ENCODE measurements at places on chromosomes 5 and 9.

- no peak for DNase-seq
Measured at GRCh38 chr5:24497145-24497544, 147.6 kb downstream of the CDH10 start.

- DNase-seq, result no peak
Measured at GRCh38 chr5:173318330-173318729, 9.9 kb downstream of the STC2 start.

DNA sequence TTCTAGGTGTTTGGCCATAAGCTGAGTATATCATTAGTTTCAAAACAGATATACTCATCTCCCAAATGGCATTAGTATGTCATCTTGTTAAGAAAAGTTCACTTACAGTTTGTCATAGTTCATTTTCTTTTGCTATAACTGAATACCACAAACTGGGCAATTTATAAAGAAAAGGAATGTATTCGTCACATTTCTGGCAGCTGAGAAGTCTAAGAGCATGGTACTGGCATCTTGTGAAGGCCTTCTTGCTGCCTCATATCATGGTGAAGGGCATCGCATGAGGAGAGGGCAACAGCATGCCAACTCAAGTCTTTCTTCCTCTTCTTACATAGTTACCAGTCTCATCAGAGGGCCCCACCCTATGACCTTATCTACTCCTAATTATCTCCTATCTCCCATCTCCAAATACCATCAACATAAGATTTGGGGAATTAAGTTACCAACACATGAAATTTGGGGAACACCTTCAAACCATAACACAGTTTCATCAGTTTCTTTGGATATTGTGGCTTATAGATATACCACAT is 20.4 kb upstream of the ITGA1 start:
- DNase-seq, result no peak

DNA sequence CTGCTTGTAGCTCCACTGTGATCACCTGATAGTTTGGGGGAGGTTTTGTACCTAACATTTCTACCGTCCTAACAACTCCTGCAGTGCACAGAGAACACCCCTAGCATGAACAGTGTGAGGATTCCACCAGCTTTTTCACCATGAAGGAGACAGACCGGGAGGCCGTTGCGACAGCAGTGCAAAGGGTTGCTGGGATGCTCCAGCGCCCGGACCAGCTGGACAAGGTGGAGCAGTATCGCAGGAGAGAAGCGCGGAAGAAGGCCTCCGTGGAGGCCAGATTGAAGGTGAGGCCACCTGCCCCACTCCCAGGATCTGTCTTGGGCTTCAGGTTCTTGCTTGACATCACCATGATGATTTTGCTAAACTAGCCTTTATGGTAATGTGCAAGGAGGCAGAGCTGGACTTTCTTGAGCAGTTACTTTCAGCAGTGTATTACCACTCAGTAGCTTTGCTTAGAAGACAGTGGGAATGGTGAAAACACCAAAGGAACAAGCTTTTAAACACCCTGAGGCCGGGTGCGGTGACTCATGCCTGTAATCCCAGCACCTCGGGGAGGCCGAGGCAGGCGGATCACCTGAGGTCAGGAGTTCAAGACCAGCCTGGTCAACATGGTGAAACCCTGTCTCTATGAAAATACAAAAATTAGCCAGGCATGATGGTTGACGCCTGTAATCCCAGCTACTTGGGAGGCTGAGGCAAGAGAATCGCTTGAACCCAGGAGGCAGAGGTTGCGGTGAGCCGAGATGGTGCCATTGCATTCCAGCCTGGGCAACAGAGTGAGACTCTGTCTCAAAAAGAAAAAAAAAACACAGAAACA is 3.3 kb downstream of the EXOC3 start:
- no peak for DNase-seq

- no peak for DNase-seq
Measured at GRCh38 chr5:68522863-68523262, 307.3 kb downstream of the PIK3R1 start.

- DNase-seq, result no peak
Measured at GRCh38 chr9:70530716-70531115, 116.3 kb upstream of the KLF9 start.

DNA sequence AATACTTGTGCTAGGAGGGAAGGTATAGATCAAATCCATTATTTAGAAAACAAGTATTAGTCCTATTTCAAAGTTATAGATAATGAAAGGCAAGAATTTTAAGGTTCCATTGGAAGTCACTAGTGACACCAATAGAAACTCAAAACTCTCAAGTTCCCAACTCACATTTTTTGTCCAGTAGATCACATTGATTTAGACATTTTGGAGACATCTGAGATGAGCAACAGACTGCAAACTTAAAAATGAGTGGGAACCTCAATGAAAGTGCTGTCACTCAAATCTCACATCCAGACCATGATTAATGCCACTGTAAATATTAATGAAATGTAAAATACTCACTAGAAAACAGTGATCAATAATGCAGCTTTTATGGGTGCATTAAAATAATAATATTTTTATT is 405.0 kb downstream of the ENC1 start:
- no peak for DNase-seq

- no peak for DNase-seq
Measured at GRCh38 chr9:2127486-2127885, 112.3 kb downstream of the SMARCA2 start.

DNA sequence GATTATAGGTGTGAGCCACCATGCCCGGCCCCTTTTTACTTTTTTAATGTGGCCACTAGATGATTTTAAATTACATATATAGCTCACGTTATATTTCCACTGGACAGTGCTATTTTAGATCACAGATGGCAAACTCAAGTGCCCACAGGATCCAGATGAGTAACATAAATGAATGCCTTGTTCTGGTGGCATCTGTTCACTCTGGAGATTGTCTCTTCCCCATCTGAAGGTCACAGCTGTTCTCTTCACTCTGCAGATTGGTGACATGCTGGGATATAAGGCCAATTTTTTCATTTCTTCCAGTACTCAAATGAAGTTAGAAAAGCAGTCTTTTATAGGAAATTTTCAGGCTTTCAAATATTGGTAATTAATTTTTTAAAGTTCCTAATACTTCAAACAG is 160.1 kb downstream of the DOCK8 start:
- no peak for DNase-seq

- DNase-seq, result no peak
Measured at GRCh38 chr9:2469681-2470221, 151.8 kb upstream of the VLDLR start.

GRCh38 chr9:86754581-86755560 is 192.4 kb downstream of the GAS1 start:
- no peak for DNase-seq

Measured in substantia nigra (tissue), 51 donors.